ENCODE measurements at places on chromosomes 5 and 9.

DNA sequence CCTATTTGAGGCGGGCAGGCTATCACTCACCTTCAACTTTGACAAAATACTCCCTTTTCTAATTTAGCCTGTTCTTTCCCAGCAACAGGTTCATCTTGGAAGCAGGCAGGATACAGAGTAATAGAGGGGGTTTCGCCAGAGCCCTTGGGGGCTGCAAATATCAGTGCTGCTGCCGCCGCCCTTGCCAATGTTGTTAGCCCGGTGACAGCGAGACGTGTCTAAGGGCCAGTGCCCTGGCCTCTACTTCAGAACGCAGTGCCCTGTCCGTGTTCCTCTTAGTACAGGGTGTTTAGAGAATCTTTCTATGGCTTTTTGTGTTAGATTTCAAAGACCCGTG, 703 bp downstream of the FAM120AOS start:
- no peak for DNase-seq

- DNase-seq: no peak
Observed at GRCh38 chr5:180206993-180207392, 2.0 kb downstream of the RASGEF1C start.

DNA sequence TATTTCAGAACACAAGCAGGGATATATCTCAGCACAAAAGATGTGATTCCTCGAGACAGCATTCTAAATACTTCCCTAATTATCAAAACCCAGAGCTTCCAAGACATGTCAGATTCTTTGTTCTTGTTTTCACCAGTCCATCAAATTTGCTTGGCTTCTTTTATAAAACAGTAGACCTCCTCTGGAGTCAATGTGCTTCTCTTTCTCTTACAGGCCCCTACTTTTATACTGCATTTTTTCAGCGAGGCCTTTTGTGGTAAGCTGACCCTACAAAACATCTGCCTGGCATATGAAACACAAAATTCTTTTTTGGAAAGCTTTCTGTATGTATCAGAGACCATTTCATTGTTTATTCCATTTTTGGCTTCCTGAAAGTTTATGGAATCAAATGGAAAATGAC, 81.8 kb downstream of the ARSB start:
- DNase-seq: no peak

DNA sequence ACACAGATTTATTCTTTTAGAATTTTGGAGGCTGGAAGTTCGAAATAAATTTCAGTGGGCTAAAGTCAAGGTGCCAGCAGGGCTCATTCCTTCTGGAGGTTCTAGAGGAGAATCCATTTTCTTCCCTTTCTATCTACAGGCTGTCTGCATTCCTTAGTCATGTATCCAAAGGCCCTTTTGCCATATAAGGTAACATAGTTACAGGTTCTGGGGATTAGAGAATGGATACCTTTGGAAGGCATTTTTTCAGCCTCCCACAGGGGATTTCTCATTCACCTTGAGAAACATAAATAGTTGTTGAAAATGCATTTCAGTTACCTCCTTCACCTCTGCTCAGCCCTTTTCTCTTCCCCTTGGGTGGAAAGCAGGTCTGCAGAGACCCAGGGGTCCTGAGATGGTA, 280.0 kb upstream of the MAP3K1 start:
- no peak for DNase-seq

DNA sequence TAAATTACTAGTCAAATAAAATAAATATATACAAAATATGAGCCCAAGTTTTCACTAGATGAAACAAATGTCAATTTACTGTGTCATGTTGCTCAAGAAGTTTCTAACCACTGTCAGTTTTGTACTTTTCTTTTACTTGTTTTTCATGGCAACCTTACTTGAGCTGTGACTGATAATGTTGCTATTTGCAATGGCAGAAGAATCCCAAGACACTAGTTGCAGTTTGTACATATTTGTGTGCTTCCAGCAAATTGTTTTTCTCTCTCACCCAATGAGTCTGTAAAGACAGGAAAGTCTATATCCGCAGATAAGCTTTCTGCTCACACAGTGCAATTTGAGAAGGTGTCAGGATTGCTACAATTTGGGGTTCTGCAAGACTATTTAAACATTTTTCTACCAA, 338.6 kb upstream of the PCSK5 start:
- no peak for DNase-seq

DNA sequence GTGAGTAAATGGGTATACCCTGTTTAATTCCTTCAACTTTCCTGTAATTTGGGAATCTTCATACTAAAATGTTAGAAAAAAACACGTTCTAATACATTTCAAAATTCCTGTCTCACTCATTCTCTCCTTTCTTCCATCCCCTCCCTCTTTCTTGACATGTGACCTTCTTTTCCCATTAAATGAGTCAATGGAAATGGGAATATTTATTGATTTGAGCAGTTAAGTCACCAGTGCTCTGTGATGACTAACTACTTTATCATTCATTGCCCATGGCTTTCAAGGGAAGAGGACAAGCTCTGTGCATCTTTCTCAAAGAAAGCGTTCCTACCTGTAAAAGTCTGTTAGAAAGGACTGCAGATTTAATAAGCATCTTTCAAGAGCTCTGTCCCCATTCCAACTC, 144.4 kb upstream of the MAP3K1 start:
- DNase-seq: no peak

DNA sequence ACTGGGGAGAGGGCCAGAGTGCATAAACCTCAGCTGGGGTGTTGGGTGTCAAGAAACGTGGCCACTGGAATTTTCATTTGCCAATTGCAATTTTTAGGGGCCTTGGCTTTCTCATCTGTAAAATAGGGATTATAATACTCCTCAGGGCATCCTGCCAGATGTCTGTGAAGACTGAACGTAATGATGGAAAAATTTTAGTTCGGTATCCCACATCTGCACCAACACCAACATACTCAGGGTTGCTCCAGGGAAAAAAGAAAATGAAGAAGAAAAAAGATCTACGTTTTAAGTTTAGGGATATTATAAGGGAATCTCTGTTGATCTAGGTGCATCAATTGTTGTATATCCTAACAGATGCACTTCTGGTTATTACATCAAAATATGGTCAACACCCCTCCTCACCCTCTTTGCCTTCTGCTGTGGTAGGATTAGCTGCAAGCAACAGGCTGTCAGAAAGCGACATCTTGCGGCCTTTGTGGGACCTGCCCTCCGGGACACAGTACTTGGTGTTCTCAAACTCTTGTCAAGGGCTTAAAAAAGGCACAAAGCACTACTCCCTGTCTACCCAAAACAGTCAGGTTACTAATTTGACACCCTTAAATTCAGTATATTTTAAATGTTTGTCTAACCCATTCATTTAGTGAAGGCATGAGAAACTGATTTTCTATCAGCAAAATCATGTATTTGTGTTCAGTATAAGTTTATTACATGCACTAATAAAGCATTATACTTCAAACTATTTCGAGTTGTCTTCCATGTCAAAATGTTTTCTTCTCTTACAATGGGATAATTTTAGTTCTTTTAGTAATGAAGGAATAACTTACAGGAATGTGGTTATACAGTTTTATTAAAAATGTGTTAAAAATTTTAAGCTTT, 8.3 kb upstream of the TBC1D2 start:
- peak; percentile 77 for DNase-seq

DNA sequence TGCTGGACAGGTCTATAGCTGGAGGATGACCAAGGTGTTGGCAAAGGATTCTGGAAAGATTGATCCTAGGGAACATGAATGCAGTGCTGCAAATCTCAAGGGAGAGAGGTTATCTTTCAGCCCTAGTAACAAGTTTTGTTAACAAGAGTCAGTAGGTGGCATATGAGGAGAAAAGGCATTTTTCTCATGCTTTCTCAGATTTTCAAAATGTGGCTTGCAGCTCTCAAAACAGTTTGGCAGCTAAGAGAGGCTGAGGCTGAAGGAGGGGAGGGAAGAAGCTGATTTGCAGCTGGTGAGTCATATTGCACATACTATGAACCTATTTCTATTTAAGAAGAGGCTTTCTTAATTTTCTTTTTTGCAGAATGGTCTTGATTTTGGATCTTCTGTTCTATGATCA, 64.3 kb upstream of the PCA3 start:
- no peak for DNase-seq

GRCh38 chr5:53649352-53649751, 88.9 kb downstream of the NDUFS4 start:
- DNase-seq: no peak

GRCh38 chr5:41445937-41446563, 64.4 kb downstream of the PLCXD3 start:
- DNase-seq: no peak

DNA sequence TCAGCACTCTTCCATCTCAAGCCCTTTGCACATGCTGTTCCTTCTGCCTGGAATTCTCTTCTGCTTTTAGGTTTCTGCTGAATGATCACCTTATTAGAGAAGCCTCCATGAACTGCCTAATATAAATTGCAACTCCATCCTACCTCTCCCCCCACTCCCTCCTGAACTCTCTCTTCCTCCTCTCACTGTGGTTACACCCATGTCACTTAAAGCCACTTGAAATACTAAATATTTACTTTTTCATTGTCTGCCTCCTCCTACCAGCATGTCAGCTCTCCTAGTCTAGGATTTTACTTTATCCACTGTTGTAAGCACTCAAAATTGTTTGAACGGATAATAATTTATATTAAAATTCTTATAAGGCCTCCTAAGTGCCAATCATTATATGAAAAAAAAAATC, 43.8 kb downstream of the ACTL7B start:
- no peak for DNase-seq

DNA sequence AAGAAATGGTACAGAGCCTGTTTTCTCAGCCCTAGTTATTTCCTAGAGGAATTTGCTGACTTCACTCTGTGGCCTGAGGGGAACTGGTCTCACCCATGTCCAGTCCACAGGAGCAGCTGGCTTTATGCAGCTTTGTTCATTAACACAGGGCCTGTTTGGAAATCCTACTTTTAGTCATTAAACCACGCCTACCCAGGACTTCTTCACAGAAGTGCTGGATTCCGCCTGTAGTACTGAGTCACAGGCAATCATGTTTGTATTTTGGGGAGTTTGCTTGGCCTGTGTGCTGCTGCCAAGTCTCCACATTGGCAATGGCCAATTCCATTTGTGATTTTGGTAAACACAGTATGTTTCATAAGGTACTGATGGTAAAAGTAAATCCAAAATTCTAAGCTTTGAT, 52.8 kb downstream of the CTNND2 start:
- DNase-seq: no peak

GRCh38 chr5:52502460-52502999, 285.2 kb upstream of the ITGA1 start:
- no peak for DNase-seq

DNA sequence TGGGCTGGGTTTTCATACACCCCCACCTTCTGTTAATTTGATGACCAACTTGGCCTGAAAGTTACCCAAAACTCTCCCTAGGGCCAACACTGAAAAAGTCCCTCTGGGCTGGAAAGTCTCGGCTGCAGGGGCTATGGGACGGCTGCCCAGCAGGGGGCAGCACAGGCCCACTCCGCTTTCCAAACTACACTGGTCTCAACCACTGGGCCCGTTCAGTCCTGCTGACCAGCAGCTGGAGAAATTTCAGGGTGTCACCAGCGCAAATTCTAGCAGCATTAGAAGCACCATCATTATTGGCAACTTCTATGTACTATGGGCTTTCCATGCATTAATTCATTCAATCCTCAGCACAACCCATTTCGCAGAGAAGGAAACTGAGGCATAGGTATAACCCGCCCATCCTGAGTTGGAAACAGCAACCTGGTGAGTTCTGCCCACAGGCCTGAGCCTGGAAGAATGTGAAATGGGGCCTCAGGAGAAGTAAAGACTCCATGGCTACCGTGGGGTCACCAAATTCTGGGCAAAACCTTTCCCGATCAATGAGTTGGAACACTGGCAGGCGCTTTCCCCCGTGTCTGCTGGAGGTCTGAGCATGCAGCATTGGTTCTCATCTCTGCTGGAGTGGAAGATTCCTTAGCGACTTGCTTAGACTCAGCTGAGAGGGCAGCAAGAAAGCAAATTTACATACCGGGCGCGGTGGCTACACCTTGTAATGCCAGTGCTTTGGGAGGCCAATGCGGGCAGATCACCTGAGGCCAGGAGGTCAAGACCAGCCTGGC, 9.7 kb downstream of the ORM2 start:
- DNase-seq: peak; percentile 90

DNA sequence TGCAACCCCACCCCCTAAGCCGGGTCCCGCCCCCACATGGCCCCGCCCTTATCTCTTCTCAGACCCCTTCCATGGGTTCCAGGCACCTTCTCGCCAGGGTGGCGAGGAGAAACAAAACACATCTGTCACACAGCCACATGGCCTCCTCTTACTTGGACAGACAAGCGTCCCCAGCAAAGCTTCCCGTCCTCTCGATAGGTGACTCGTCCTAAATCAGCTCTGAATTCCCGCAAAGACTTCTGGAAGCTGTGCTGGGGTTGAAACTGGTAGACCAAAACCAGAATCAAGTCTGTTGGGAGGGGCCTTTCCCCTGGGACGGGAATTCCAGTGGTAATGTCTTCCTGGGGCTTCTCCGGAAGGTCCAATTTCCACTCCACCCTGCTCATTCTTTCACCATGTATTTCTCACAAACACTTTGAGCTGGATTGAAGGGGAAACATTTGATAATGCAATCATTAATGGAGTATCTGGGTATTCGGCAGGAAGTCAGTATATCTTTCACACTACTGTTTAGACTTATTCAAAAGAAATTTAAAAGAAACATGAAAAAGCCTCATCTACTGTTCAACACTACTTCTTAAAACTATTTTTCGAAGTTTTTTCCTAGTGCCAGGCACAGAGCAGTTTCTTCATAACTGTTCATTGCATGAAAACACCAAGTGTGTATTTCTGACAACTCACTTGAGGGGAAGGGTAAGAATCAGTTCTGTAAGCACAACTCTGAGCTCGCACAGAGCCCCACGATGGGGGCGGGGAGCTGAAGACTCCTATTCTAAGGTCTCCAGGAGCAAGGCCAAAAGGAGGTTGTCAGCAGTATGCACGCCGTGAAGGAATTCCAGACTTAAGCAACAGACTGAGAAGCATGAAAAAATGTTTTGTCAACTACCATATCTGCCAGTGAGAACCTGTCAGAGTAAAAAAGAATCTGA, 644 bp upstream of the CTNNAL1 start:
- no peak for DNase-seq

GRCh38 chr9:2233274-2233673, 218.1 kb downstream of the SMARCA2 start:
- DNase-seq: no peak

GRCh38 chr5:150146862-150147601, 8.6 kb downstream of the PDGFRB start:
- no peak for DNase-seq

DNA sequence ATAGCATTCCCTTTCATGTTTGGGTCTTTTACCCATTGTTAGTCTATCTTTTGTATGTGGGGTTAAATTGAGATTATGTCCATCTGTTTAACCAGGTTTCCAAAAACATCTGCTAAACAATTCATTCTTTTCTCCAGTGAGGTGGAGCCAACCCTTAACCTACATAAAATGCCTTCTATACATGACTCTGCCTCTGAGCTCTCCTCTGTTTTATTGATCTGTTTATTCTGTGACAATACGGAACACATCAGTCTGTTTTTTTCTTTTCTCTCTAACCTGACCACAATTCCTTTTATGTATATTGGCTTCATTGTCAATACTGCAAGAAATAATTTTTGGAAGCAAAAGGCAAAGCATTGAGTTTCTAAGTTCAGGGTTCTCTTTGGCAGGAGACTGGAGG, 9.9 kb upstream of the ARL15 start:
- no peak for DNase-seq

All from GM13977 (cell line).